ENCODE measurements at places on chromosomes 1 and 21.

- no peak for DNase-seq
Observed at GRCh38 chr1:203124011-203124410, 3.5 kb upstream of the ADORA1 start.

GRCh38 chr1:111217183-111217910 is 10.2 kb upstream of the CHI3L2 start:
- no peak for DNase-seq

DNA sequence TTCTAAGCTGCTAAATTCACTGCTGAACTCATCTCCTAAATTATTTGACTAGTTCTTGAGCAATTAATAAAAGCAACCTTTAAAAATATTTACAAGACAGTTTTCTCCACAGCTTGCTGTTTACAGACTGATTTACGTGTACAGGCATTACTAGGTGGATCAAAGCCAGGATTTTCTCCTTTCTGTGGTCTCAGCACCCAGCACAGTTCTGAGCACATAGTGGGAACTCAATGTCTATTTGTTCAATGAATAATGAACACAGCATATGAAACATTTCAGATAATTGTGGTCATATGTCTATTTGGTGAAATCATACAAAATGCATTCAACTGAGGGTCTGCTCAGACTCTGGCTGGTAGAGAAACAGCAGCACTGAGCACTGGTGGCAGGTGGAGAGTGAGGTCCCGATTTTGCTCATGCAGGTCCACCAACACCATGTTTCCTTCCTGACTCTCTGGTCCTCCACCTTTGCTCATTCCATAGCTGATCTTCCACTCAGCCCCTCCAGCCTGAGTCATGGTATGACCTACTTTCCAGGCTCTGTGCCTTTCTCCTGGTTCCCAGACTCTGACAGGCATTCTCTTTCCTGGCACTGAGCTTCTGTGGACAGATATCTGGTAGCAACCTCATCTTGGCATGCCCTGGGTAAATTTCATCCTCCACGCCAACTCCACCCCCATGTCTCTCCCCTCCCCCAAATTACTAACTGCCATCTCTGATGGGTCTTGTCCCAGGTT is 311.3 kb downstream of the TGFB2 start:
- DNase-seq: no peak

- no peak for DNase-seq
Observed at GRCh38 chr1:53826367-53826766, 11.7 kb downstream of the NDC1 start.

- DNase-seq: no peak
Observed at GRCh38 chr1:117416546-117417125, 49.4 kb downstream of the MAN1A2 start.

GRCh38 chr1:208654241-208654640 is 410.1 kb upstream of the PLXNA2 start:
- DNase-seq: no peak

DNA sequence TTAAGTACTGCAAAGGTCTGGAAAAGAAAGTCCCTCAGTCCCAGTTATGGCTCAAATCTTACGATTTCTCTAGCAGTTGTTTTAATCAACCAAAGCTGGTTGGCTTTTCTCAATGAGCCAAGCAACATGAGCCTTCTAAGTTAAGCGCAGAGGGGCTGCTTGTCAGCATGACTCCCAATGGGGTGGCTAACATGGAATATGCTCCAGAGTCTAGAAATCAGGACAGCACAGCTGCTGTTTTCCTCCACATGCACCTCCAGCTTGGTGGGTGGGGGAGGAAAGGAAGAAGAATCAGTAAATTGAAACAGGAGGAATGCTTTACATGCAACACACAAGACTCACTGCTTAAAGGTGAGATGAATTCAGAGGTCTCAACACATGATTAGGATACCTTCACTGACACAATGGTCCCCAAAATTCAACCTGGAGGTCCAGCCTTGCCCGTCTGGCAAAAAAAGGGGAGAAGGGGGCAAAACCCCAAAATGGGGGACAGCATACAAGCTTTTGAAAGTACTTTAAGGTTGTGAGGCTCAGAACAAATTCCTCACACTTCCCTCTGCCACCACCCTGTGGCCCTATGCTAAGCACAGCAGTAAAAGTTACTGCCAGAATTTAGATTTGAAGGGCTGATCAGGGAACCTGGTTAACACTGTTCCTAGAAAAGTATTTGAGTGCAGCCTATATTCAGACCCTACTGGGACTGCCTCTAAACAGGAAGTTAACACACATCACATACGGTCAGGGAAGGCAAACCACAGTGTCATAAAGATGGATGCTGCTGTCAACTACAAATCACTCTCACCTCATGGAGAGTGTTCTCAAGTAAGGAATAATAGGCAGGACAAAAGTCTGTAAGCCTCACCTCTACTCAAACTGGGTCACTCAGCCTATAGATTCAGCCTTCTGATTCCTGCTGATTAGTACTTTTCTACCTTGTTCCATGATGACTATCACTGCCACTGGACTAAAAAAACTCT is 2.6 kb downstream of the GATAD2B start:
- DNase-seq: no peak

GRCh38 chr1:228309326-228310067 is 97.1 kb downstream of the TRIM11 start:
- DNase-seq: no peak

- DNase-seq: no peak
Observed at GRCh38 chr1:60896701-60897363, 185.5 kb upstream of the NFIA start.

DNA sequence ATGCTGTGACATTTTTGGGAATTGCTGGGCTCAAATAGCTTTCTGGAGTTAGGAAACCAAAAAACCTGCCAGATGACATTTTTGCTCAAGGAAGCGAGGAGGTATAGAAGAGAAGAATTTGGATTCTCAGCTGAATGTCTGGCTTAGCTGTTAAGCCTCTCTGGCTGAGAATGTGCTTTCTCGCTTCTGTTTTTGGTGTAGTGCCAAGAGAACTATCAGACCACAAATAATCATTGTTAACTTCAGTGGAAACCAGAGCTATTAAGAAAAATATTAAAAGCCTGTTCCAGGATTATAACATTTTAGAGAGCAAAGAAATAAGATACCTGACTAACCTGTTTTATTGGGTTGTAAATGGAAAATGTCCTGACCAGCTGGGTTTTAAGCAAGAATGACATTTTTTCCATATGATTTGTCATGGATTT is 39.5 kb upstream of the DIPK1A start:
- DNase-seq: no peak

- no peak for DNase-seq
Observed at GRCh38 chr1:2132222-2133038, 62.1 kb downstream of the FAAP20 start.

DNA sequence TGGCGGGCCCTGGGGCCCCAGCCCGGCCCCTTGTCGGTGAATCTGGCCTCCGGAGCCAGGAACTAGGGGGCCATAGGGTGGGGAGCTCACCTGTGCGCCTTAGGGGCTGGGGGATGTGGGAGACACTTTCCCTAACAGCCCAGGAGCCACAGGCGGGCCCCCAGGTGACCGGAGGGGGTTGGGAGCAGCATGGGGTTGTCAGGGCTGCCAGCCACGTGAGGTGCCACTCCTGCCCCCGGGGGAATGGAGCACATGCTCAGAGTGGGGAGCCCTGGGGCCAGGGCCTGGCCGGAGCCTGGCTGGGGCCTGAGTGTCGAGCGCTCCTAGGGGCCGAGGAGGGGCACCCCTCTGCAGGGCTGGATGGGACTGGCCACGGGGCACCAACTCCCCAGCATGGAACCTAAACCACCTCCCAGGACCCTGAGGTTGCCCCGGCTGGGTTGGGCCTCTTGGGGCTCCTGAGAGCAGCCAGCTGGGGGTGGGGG is 19.9 kb downstream of the PRXL2B start:
- DNase-seq: no peak

- no peak for DNase-seq
Observed at GRCh38 chr1:202221911-202222909, 28.6 kb downstream of the LGR6 start.

DNA sequence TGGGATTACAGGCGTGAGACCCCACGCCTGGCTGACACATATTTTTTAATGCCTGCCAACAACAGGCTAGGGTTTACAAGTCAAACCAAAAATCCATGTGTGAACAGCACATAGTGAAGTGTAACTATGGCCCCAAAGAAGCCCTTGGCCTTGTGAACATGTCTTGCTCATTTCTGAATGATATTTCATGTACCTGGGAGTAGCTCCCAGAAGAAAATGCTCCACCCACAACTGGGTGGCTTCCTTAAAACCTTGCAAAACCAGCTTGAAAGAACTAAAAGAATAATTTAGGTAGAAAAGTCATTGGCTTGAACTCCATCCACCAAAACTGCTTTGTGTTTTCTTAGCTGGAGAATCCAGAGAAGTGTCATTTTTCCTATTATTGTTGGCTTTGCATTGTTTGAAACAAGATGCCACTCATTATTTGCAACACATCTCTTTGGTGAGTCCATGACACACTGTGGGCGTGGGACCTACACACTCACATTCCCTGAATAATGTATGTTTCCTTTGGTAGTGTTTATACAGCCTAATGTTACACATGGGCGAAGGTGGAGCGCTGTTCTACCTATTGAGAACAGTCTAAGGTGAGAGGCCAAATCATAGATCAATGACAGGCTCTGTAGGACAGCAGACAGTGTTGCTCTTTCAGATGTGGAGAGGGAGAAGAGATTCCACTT is 28.5 kb upstream of the SDE2 start:
- no peak for DNase-seq

- peak; percentile 53 for DNase-seq
Observed at GRCh38 chr1:26164036-26164860, 4.5 kb downstream of the C1orf232 start.

DNA sequence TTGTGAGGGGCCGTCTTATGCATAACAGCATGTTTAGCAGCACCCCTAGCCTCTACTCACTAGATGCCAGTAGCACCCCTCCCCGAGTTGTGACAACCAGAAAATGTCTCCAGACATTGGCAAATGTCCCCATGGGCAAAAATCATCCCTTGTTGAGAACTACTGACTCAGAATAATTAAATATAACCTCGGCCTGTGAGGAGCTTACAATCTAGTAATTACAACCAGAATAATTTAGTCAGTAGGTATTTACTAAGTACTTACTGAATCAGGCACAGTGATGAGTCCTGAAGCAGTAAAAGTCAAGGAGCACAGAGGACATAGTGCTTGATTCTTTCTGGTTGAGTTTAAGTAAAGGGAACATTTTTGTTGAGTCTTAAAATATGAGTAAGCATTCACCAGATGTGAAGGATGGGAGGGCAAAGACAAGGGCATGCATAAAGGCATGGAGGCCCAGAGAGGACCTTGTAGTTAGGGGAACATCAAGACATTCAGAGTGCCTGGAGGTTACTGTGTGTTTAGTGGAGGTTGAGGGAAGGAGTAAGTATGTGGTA is 44.1 kb upstream of the KCNQ4 start:
- DNase-seq: no peak

GRCh38 chr1:94821636-94822305 is 1.6 kb downstream of the SLC44A3 start:
- no peak for DNase-seq

DNA sequence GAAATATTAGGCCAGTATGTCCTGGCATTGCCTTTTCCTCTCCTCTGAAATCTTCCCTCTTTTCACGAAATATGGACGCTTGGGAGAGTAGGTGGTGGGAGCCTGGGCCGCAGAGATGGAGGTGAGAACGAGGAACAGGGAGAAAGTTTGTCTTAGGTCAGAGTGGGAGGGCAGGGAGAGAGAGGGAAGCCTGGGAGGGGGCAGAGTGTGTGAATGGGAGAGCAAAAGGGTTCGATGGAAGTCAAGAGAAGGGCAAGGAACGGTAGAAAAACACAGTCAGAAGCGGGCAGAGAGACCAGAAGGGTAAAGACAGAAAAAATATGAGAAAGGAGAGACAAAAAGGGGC is 1.2 kb downstream of the TRABD2B start:
- DNase-seq: no peak

- no peak for DNase-seq
Observed at GRCh38 chr1:201675143-201675542, 136.2 kb downstream of the NAV1 start.

DNA sequence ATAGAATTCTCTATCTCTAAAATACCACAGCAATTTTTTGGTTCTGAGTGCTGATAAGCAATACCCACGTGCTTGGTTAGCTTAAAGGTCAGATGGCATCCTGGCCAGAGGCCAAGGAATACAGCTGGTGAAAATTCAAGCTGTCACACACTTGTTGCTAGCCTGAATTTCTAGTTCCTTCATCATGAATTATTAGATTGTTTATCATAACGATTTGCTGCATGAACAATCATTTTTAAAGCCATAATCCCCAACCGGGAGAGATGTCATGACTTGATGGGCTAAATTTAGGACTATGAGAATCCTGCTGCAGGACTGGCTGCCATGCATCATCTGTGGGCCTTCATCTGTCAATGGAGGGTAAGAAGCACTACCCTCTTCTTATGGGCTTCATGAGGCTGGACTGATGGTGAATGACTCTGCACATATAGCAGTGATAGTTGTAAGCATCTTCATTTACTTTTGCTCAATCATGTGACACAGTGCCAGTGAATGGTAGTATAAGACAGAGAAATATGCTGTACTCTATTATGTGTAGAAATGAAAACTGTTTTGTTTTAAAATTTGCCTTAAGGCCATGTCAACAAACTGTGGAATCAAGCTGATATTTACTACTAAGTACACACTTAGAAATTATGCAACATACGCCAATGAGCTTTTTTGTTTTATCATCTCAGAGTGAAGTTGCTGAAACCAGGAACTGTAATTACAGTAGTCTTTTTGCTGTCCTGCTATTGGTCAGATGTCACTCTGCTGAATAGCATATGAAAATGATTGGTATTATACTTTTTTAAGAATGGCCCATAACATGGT is 80.5 kb upstream of the RALGPS2 start:
- no peak for DNase-seq

Data from T-helper 9 cell (primary cell).